Stimulated activated CD4-positive, alpha-beta T cell treated with anti-CD3 and anti-CD28 coated beads, Interleukin-4, amount 100 ng/mL, for 4 hours (primary cell): ENCODE measurements at places on chromosomes 16 and 17.

DNA sequence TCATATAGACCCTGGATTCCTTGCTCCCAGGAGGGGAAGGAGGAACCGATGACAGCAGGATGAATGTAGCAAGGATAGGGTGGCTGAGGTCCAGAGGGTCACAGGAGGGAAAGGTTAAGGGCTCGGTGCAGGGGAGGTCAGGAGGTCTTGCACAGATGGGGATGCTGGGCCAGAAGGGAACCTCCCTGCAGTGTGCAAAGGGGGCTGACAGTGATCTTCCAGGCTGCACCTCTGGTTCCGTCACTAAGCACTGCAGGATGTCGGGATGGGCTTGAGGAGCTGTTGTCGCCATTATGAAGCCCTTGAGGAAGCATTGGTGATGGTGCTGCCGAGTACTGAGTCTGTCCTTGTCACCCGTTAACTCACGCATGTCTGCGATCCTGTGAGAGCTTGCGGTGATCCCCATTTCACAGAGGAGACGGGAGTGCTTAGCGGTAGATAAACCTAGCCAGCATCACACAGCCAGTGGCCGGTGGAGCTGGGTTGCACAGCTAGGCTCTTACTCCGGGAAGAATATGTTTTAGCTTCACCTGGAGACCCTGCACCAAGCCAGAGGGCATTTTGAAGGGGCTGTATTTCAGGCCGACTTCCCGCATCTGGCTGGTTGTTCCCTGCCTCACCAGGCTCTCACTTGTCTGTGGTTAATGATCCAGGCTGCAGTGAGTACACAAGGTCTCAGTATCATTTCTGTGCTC, 120.4 kb downstream of the SNX29 start:
- DNase-seq, result no peak

DNA sequence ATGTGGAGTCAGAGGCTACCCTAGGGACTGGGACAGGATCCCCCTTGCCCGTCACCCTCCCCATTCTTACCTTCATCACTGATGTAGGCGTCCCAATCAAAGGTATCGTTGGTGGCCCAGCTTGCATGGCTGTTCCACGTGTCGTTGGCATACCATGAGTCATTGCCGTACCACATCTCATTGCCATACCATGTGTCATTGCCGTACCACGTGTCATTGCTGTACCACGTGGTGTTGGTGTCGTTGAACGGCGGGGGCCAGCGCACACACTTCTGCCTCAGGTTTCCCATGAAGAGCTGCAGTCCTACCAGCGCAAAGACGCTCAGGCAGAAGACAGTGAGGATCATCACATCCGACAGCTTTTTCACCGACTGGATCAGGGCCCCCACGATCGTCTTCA, 4.8 kb downstream of the SCN4A start:
- DNase-seq, result no peak

GRCh38 chr16:66381585-66382170, 15.2 kb downstream of the CDH5 start:
- DNase-seq, result no peak

GRCh38 chr17:29433541-29433940, 43.4 kb downstream of the TAOK1 start:
- DNase-seq, result no peak

DNA sequence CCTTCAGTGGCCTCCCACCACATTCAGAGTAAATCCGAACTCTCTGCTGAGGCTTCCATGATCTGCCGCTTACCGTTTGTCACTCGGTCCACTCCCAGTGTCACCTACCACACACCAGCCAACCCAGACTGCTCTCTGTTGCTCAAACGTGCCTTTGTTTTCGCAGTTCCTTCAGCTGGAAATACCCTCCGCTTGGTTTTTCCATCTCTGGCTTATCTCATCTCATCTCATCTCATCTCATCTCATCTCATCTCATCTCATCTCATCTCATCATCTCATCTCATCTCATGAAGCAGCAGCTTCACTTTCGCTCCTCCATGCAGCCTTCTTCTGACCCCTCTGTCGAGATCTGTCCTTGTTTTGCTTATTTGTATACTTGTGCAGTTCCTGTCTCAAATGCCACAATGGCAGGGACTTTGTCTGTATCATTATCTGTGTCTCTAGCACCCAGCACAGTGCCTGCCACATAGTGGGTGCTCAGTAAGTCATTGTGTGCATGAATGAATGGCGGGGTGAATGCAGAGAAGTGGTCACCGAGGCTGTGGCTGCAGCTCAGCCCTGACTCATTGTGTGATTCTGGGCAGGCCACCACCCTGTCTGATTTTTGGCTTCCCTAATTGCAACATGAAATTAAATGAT, 3.8 kb upstream of the SNX20 start:
- peak; percentile 57 for DNase-seq

GRCh38 chr17:29933379-29933778, 3.4 kb upstream of the SSH2 start:
- DNase-seq, result no peak

DNA sequence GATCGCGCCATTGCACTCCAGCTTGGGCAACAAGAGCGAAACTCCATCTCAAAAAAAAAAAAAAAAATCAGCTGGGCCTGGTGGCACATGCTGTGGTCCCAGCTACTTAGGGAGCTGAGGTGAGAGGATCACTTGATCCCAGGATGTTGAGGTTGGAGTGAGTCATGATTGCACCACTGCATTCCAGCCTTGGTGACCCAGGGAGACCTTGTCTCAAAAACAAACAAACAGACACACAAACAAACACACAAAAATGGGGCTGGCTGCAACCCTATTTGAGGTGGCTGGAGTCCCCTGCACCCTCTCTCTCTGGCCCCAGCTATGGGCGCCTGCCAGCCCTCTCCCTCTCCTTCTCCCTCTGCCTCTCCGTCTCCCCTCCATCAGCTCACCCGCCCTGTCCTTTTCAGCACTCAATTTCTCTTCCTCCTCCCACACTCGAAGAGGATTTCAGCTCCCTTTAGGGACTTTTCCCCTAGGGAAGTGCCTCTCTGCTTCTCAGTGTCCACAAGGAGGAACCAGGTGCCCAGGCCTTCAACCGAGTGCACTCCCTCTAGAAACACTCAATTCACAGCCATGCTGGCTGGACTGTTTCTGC, 17.5 kb upstream of the TFAP4 start:
- DNase-seq, result no peak

DNA sequence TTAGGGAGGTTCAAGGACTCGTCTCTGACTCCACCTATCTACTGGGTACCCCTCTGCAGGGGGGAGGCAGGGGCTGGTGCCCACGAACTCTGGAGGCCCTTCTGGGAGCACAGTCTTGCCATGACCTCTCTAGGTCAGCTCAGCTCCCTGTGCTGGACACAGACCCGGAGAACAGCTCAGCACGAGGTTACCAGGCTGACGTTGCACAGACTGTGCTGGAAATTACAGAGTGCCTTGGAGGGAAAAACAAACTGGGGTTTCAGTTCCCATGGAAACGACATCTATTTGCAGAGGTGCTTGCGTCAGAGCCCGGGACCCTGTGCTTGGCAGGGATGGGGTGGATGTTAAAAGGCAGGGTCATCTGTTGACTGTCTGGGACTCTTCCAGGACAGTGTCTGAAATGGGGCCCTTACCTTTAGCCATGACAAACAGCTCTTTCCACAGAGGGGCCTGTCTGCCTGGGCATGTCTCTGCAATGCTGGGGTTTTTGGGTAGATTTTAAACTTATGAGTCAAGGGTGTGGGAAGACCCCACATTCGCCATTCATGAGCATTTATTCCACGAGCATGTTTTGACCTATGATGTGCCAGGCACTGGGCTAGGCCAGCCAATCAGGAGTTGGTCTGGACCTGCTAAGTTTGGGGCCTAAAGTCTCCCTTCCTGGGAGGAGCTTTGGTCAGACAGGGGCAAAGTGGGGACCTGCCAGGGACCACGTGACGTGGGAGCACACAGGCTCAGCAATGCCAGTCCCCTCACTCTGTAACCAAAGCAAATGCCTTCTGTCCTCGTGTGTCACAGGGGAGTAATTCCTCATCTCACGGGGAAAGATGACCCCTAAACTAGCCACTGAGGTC, 22.5 kb downstream of the CCR7 start:
- no peak for DNase-seq

DNA sequence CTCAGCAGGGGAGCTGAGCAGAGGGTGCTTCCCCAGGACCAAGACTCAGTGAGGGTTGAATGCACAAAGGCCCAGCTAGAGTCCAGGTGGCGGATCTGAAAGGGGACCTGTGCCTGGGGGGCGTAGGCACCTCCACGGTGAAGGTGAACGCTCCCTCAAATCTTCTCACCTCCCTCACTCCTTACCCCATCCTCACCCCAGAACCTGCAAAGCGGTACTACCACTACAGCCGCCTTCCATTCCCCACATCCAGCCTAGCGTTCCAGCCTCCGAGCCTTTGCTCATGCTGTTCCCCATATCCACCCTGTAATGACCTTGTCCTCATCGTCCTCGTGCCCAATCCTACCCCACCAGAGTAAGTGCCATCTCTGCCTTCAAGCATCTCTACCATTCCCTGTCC, 30.6 kb downstream of the TRPV3 start:
- no peak for DNase-seq

- no peak for DNase-seq
Observed at GRCh38 chr17:28878981-28879380, 18.6 kb downstream of the FLOT2 start.

DNA sequence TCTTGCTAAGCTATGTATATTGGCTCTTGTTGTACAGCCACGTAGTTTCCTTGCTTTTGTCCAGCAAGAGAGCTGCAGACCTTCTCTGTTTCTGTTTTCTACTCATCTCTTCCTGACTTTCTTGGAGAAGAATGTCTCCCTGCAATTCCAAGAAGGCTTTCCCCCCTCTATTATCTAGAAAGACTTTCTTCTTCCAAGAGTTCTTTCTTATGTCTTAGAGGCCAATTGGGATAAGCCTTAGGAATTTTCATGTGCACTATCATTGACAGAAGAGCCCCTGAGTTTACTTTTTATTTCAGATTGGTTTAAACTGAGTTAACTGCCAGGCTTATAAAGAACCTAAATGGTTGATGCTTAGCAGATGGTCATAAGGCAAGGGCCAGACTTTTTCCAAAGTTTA, 9.0 kb downstream of the CAPNS2 start:
- DNase-seq, result no peak

- DNase-seq, result peak; percentile 75
Observed at GRCh38 chr17:57130708-57131461, 45.8 kb downstream of the AKAP1 start.

DNA sequence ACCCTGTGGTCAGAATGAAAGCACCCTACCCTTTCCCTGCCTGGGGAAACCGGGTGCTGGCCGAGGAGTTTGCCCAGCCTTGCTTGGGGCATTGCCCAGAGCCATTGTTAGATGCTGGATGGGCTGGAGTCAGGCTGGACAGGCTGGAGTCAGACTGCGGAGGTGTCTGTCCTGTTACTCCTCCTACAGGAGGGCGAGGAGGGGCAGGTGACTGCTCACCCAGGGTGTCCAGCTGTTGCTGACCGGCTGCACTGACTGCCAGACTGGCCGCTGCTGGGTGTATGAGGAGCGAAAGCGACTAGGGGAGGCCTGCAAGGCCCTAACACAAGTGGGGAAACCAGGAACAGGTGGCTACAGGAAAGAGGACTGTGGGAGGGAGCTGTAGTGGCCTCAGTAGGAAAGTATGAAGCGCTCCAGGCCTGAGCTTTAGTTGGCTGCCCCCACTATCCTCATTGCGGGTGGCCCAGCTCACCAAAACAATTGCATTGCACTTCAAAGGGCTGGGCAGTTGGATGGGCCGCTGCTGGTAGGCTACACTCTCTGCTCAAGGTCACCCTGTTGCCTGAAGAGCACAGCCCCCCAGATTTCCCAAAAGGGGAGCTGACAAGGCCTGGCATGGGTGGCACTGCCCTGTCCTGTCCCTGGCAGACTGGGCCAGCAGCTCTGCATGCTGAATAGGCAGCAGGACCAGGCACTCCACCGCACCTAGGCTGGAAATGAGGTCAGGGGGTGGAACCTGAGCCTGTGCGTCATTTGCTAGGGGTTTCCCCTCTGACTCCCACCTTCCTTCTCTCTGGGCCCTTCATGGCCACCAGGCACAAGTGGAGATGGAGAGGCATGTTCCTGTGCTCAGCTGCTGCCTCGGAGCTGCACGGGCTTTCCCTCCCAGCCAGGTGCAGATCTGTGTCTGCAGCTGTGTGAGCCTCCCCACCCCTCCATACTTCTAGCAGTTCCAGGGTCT, 18.4 kb downstream of the LDHD start:
- peak; percentile 74 for DNase-seq

DNA sequence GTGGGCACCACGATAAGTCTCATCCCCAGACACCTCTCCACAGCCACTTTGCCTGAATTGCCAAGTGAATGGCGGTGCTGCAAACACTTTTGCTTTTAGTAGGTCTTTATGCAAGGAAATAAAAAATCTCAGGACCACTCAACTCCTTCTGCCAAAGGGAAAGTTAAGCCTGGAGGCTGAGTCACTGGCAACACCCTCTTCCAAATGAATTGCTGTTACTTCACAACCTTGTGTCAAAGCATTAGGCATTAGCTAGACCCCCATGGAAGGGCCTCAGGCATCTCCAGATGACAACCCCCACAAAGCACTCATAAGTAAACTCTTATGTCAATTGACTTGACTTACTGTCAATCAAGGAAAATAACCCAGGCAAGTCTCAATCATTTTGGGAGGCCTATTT, 43.0 kb downstream of the RNF112 start:
- DNase-seq, result no peak

DNA sequence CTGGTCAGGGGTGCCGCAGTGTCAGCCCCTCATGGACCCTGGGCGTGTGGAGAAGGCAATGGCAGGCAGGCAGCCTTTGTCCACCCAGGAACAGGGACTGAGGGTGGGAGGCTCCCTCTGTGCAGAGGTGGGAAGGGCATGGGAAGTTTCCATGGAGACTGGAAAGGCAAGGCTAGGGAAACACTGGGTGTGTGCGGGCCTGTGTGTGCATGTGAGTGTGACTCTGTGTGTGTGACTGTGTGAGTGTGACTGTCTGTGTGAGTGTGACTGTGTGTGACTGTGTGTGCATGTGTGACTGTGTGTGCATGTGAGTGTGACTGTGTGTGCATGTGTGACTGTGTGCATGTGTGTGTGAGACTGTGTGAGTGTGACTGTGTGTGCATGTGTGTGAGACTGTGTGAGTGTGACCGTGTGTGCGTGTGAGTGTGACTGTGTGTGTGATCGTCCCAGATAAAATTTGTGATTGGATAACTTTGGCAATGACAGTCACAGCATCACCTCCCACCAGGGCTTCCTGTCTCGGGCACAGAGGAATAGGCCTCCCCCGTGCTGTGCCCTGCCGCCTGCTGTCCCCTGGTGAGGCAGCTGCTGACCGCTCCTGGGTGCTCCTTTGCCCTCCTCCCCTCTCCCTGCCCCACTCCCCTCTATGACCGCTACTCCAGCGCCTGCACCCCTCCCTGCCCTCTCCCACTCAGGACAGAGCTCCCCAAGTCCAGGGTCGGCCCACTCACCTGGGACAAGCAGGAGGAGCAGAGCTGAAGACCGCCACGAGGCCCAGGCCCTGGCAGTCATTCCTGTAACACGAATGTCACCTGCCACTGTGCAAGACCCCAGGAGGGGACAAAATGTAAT, 698 bp downstream of the CD300C start:
- no peak for DNase-seq

- DNase-seq, result no peak
Observed at GRCh38 chr17:62588109-62588508, 39.4 kb upstream of the MRC2 start.

- DNase-seq, result no peak
Observed at GRCh38 chr16:8253718-8254117, 336.6 kb downstream of the TMEM114 start.
